AG20443 (cell line): ENCODE measurements at places on chromosomes 1 and 21.

GRCh38 chr21:42061986-42062235 is 9.2 kb upstream of the UMODL1 start:
- no peak for DNase-seq

GRCh38 chr21:42393443-42393950 is 2.4 kb downstream of the TMPRSS3 start:
- DNase-seq = no peak

GRCh38 chr1:189708674-189709073 is 769.0 kb downstream of the BRINP3 start:
- no peak for DNase-seq

DNA sequence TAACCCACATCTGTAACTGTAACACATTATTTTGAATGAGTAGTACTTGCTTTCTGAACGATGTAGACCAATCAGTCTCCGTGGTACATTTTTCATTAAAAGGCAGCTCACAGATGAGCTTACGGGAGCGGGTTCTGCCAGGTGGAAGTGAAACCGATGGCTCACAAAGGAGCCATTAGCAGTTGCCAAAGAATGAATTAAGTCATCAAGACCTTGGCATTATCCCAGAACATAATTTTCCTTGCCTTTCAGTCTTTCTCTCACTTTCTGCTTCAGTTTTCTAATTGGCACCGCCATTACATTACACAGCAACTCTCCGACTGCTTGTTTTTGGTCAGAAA is 33.5 kb upstream of the UTS2 start:
- DNase-seq = no peak

GRCh38 chr1:87794788-87795614 is 466.3 kb downstream of the LMO4 start:
- DNase-seq = peak; percentile 16

- DNase-seq = peak; percentile 6
Observed at GRCh38 chr1:1794999-1795398, 16.7 kb upstream of the NADK start.

- DNase-seq = no peak
Observed at GRCh38 chr1:229040630-229041358, 230.1 kb upstream of the RAB4A start.

DNA sequence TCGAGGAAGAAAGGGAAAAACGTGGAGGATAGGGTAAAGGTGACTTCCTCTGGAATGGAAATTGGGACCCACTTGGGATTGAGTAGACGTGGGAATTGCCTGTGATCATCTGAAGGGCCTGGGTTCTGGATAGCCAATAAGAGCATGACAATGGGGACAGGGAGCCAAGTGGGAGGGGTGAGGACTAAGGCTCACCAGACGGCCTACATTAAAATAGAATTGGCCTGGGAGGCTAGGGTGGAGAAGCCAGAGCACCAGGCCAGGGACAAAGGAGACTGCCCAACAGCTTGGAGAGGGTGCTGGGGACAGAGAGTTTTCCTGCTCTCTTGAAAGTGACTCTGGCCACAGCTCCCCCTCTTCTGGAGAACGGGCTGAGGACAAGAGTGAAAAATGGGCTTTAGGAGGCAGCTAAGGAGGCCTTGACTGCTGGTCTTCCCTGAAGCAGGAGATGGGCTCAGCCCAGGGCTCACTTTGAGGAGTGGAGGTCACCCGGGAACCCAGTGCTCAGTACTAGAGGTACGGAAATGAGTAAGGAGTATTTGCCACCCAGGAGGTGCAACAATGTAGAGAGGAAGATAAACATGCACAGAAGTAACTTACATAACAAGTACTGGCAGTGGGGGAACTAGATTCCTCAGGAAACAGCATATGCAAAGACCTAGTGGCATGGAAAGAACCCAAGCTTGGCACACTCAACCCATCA is 18.8 kb downstream of the INKA2 start:
- no peak for DNase-seq

- peak; percentile 13 for DNase-seq
Observed at GRCh38 chr1:72649991-72650390, 367.7 kb upstream of the NEGR1 start.

- no peak for DNase-seq
Observed at GRCh38 chr21:14991957-14992356, 72.8 kb downstream of the NRIP1 start.

DNA sequence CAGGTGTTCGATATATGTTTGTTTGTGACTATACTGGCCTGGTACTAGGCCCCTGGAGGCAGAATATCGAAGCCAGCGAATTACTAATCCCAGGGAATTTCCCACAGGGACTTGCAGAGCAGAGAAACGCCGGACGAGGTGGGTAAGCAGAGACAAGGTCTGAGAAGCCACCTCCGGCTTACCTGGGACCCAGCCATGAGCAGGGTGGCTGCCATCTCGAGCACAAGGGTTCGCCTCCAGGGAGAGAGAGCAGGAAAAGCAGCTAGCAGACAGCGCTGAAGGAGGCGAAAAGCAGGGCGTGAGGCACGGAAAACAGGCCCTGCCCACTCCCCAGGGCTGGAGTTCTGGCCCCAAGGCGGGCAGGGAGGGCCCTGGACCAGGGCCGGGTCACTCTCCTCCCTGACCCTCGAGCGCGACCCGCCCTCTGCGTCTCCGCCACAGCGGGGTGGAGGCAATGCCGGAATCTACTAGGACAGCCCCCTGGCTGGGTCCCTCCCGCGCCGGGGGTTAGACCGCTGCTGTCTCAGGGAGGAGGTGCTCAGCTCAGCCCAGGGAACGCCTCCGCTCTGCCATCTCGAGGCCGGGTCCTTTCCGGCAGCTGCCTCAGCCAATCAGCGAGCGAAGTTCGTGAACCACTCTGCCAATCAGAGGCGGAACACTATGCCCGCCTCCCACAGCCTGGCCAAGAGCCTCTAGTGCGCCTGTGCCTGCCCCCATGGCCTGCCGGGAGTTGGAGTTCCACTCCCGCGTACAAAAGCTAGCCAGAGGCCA is 1.7 kb downstream of the ZNF436 start:
- peak; percentile 99 for DNase-seq

- DNase-seq = peak; percentile 87
Observed at GRCh38 chr21:31293986-31294385, 50.1 kb downstream of the TIAM1 start.

DNA sequence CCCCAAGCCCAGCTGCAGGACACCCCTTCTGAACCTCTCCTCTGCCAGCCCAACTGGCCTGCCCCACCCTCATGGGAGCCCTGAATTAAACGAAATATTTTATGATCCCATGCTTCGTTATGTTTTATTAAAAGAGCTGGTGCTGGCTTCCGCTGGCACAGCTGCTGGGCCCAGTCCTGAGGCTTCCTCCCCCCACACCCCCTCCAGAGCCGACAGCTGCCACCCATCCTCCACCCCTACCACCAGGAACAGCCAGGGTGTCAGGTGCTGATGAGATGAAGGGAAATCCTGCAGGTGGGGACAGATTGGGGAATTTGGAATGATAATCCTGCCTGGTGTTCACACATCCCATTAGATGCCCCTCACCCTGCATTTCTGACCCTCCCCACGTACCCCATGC is 19.0 kb downstream of the IGSF21 start:
- DNase-seq = no peak

DNA sequence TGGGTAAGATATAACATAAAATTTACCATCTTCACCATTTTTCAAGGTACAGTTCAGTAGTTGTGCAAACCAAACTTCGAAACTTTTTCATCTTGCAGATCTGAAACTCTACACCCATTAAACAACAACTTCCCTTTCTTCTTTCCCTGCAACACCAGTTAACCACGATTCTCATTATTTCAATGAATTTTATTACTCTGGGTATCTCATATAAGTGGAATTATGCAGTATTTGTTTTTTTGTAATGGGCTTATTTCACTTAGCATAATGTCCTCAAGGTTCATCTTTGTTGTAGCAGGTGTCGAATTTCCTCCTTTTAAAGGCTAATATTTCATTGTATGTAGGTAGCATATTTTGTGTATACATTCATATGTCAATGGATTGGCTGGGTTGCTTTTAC is 146.1 kb downstream of the SPATA46 start:
- DNase-seq = no peak

- no peak for DNase-seq
Observed at GRCh38 chr1:160546942-160547341, 23.9 kb upstream of the SLAMF6 start.

- DNase-seq = no peak
Observed at GRCh38 chr1:44316231-44316759, 38.8 kb downstream of the ERI3 start.

GRCh38 chr1:93221913-93222312 is 41.4 kb downstream of the CCDC18 start:
- DNase-seq = no peak
